Liver (tissue), 10 donors: ENCODE measurements at places on chromosomes 12 and 14.
A peak's percentile ranks its signal among the peaks of the same experiment; 100 is the strongest.

- H3K4me3 ChIP-seq: no peak overlapping the region
- H3K36me3 ChIP-seq: no peaks in the 10 kb centered on the region
- no peak for DNase-seq
- H3K4me1 ChIP-seq: no peaks in the 10 kb centered on the region
- no peaks in the 10 kb centered on the region for H3K27me3 ChIP-seq
- no peak overlapping the region for H3K27ac ChIP-seq
Measured at GRCh38 chr12:103529306-103529705, 33.5 kb upstream of the C12orf42 start.

- no peak for DNase-seq
- H3K36me3 ChIP-seq: no peaks in the 10 kb centered on the region
- H3K27me3 ChIP-seq: no peaks in the 10 kb centered on the region
- H3K27ac ChIP-seq: no peak overlapping the region
- H3K4me3 ChIP-seq: no peak overlapping the region
Measured at GRCh38 chr14:76396714-76397187, 20.8 kb downstream of the ESRRB start.

DNA sequence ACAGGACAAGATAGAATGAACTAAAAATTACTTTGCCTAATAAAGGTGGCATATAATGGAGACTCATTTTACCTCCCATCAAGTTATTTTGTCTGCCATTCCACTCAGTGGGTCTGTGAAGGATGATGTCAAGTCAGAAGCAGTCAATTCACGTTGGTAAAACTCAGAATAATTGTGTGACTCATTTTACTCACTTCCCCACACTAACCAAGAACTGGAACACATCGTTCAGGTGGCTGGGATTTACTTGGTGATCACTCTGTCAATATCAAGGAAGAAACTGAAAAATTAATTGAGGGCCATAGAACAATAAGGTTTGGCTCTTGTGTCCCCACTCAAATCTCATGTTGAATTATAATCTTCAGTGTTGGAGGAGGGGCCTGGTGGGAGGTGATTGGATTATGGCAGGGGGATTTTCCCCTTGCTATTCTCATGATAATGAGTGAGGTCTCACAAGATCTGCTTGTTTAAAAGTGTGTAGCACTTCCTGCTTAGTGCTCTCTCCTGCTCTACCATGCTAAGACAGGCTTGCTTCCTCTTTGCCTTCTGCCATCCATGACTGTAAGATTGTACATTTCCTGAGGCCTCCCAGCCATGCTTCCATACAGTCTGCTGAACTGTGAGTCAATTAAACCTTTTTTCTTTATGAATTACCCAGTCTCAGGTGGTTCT, 35.7 kb upstream of the GTF2A1 start:
- no peak overlapping the region for H3K4me3 ChIP-seq
- no peaks in the 10 kb centered on the region for H3K27me3 ChIP-seq
- H3K27ac ChIP-seq: no peak overlapping the region
- no peaks in the 10 kb centered on the region for H3K36me3 ChIP-seq
- no peaks in the 10 kb centered on the region for H3K4me1 ChIP-seq

- no peaks in the 10 kb centered on the region for H3K4me1 ChIP-seq
- no peak overlapping the region for H3K27ac ChIP-seq
- no peak for DNase-seq
- no peaks in the 10 kb centered on the region for H3K36me3 ChIP-seq
Measured at GRCh38 chr14:90424075-90424474, 27.2 kb downstream of the CALM1 start.

- no peak overlapping the region for H3K27ac ChIP-seq
- H3K27me3 ChIP-seq: no peaks in the 10 kb centered on the region
- no peaks in the 10 kb centered on the region for H3K4me1 ChIP-seq
- no peak overlapping the region for H3K4me3 ChIP-seq
Measured at GRCh38 chr14:93347850-93348249, 868 bp downstream of the COX8C start.

DNA sequence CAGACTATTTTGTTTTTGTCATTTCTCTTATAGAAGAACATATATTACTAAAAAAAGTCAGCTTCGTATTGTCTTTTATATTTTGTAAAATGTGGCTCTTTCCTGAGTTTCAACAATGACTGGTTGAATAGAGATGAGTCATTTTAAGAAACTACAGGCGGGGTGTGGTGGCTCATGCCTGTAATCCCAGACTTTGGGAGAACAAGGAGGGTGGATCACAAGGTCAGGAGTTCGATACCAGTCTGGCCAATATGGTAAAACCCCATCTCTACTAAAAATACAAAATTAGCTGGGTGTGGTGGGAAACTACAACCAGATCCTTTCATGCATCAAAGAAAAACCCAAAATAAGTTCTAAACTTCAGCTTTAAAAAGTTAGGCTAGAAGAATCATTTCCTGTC, 28.8 kb downstream of the HECTD4 start:
- H3K4me1 ChIP-seq: no peaks in the 10 kb centered on the region
- no peak overlapping the region for H3K4me3 ChIP-seq
- no peak overlapping the region for H3K27ac ChIP-seq
- H3K36me3 ChIP-seq: no peaks in the 10 kb centered on the region
- no peak for DNase-seq
- no peaks in the 10 kb centered on the region for H3K27me3 ChIP-seq

DNA sequence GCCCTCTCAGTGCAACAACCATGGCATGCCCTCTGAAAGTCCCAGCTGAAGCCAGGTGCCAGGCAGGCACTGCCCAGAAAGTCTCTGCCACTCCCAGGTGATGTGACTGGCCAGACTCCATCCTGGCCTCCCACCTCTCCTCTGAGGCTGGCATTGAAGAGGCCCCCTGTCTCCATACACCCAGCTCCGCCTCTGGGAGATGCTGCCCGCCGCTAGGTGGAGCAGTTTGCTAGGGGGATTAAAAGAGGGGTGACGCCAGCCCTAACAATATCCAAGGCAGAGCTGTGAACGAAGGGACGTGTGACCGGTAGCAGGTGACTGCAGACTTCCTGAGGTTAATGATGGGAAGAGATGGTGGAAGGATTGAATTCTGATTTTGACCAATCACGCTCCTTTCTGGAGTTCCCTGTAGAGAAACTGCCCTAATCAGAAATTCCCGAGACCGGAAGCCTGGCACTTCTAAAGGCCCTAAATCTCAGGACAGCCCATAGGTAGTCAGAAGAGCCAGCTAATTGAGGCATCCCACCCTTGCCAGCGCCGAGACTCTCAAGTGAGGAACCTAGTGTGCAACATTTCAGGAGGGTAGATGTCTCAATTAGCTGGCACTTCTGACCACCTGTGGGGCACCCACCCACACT, 8.3 kb upstream of the PLEK2 start:
- H3K27me3 ChIP-seq: no peaks in the 10 kb centered on the region
- no peak overlapping the region for H3K4me3 ChIP-seq
- H3K36me3 ChIP-seq: no peaks in the 10 kb centered on the region
- H3K27ac ChIP-seq: no peak overlapping the region

GRCh38 chr14:70909733-70910614, 2.7 kb downstream of the PCNX1 start:
- no peaks in the 10 kb centered on the region for H3K27me3 ChIP-seq
- H3K27ac ChIP-seq: peak overlapping the region; percentile 37
- no peaks in the 10 kb centered on the region for H3K36me3 ChIP-seq
- no peak overlapping the region for H3K4me3 ChIP-seq
- H3K4me1 ChIP-seq: peaks cover 30% of the 10 kb centered on the region

- H3K27ac ChIP-seq: no peak overlapping the region
- H3K4me1 ChIP-seq: no peaks in the 10 kb centered on the region
- no peaks in the 10 kb centered on the region for H3K36me3 ChIP-seq
- DNase-seq: no peak
Measured at GRCh38 chr12:11513288-11513687, 117.9 kb upstream of the PRB2 start.

- DNase-seq: no peak
- H3K4me1 ChIP-seq: peaks cover 3% of the 10 kb centered on the region
- no peaks in the 10 kb centered on the region for H3K36me3 ChIP-seq
- H3K27me3 ChIP-seq: no peaks in the 10 kb centered on the region
Measured at GRCh38 chr12:93974252-93974651, 174.1 kb upstream of the PLXNC1 start.

GRCh38 chr12:104985206-104985605, 910 bp upstream of the NOPCHAP1 start:
- H3K36me3 ChIP-seq: peaks cover 2% of the 10 kb centered on the region
- peaks cover 22% of the 10 kb centered on the region for H3K4me1 ChIP-seq
- DNase-seq: no peak
- no peaks in the 10 kb centered on the region for H3K27me3 ChIP-seq
- no peak overlapping the region for H3K4me3 ChIP-seq

- H3K27me3 ChIP-seq: no peaks in the 10 kb centered on the region
- H3K36me3 ChIP-seq: no peaks in the 10 kb centered on the region
- peaks cover 15% of the 10 kb centered on the region for H3K4me1 ChIP-seq
- H3K4me3 ChIP-seq: peak overlapping the region; percentile 45
- no peak for DNase-seq
Measured at GRCh38 chr14:22822016-22822570, 6.9 kb upstream of the SLC7A7 start.

- no peaks in the 10 kb centered on the region for H3K27me3 ChIP-seq
- no peak overlapping the region for H3K4me3 ChIP-seq
- H3K4me1 ChIP-seq: no peaks in the 10 kb centered on the region
- no peak overlapping the region for H3K27ac ChIP-seq
- H3K36me3 ChIP-seq: no peaks in the 10 kb centered on the region
Measured at GRCh38 chr12:112555621-112556233, 137.0 kb downstream of the PTPN11 start.

- no peaks in the 10 kb centered on the region for H3K27me3 ChIP-seq
- H3K4me3 ChIP-seq: no peak overlapping the region
- no peaks in the 10 kb centered on the region for H3K36me3 ChIP-seq
- no peak overlapping the region for H3K27ac ChIP-seq
- no peak for DNase-seq
Measured at GRCh38 chr12:5582541-5582940, 150.6 kb downstream of the NTF3 start.

DNA sequence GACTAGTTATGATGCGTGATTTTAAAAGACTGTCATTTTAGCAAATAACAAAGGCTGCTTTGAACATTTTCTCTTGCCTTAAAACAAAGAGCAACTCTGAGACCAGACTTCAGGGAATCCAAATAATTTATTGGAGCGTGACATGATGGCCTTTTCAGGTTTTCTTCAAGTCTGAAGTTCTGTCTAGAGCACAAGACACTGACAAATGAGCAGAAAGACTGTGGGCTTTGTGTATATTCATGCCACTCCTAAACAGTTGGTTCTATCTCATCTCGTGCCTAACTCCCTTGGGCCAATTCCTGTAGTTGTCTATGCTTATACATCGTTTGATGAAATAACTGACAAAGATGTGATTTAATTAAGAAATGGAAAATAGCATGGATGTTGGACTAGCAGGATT, 47.5 kb downstream of the IFT81 start:
- H3K27ac ChIP-seq: no peak overlapping the region
- no peaks in the 10 kb centered on the region for H3K36me3 ChIP-seq
- no peaks in the 10 kb centered on the region for H3K27me3 ChIP-seq

GRCh38 chr14:100893228-100893601, 10.3 kb downstream of the RTL1 start:
- no peak for DNase-seq
- H3K4me1 ChIP-seq: no peaks in the 10 kb centered on the region
- no peaks in the 10 kb centered on the region for H3K36me3 ChIP-seq
- no peak overlapping the region for H3K4me3 ChIP-seq

GRCh38 chr12:94566345-94566744, 84.0 kb downstream of the TMCC3 start:
- no peak for DNase-seq
- peaks cover 10% of the 10 kb centered on the region for H3K4me1 ChIP-seq
- H3K27me3 ChIP-seq: no peaks in the 10 kb centered on the region
- no peak overlapping the region for H3K27ac ChIP-seq
- no peaks in the 10 kb centered on the region for H3K36me3 ChIP-seq
- no peak overlapping the region for H3K4me3 ChIP-seq

- peak overlapping the region; percentile 74 for H3K27ac ChIP-seq
- no peaks in the 10 kb centered on the region for H3K36me3 ChIP-seq
- H3K27me3 ChIP-seq: no peaks in the 10 kb centered on the region
- H3K4me3 ChIP-seq: no peak overlapping the region
- no peaks in the 10 kb centered on the region for H3K4me1 ChIP-seq
- DNase-seq: no peak
Measured at GRCh38 chr14:50039120-50039517, 77.3 kb downstream of the VCPKMT start.

- DNase-seq: no peak
- no peaks in the 10 kb centered on the region for H3K27me3 ChIP-seq
- H3K36me3 ChIP-seq: no peaks in the 10 kb centered on the region
- no peak overlapping the region for H3K4me3 ChIP-seq
- no peaks in the 10 kb centered on the region for H3K4me1 ChIP-seq
- H3K27ac ChIP-seq: no peak overlapping the region
Measured at GRCh38 chr14:87041290-87042020, 951.5 kb downstream of the GALC start.

DNA sequence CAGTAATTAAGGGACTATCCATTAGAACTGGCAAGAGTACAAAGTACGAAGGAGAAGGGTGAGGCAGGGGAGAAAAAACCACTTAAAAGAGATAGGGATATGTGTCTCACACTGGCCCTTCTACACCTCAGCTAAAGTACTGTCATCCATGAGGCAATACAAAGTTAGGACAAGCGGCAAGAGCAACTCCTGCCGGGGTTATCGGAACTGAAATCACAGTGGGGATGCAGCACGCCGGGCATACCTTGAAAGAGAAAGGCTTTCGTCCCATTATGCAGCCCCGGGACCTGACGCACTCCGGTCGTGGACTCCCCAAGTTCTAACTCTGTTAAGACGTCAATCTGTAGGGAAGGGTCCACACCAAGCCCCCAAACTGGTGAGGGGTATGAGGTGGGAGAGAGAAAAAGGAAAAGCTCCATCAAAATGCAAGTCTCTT, 1.1 kb downstream of the NELL2 start:
- DNase-seq: no peak
- H3K4me1 ChIP-seq: peaks cover 11% of the 10 kb centered on the region
- H3K27ac ChIP-seq: no peak overlapping the region
- H3K4me3 ChIP-seq: peak overlapping the region; percentile 68
- no peaks in the 10 kb centered on the region for H3K36me3 ChIP-seq

DNA sequence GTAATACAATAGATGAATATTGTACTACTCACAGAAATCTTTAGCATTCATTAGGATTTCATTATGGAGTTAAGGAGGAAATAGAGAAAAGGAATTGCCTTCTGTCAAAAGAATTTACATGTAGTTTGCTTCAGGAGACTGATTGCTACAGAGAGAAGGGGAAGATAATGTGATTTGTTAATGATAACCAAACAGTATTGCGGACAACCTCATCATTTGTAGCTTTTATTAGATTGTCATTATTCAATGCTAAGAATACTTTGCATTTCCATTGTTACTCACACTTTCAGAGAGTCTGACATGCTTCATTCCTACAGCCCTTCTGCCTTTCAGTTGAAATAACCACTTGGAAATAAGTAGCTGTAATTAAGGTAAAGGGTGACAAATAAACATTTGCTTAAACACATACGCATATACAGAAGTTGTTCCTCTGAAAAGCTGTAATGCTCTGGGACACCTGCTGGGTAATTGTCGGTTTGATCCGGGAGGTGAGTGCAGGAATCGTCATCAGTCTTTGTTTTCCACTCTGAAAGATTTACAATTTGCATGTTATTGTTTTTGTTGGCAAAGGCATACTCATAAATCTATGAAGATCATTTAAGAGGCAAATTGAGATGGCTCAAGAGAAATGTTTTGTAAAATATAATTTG, 600.2 kb downstream of the TRHDE start:
- H3K27me3 ChIP-seq: no peaks in the 10 kb centered on the region
- H3K27ac ChIP-seq: no peak overlapping the region
- H3K36me3 ChIP-seq: no peaks in the 10 kb centered on the region
- DNase-seq: no peak

- no peaks in the 10 kb centered on the region for H3K27me3 ChIP-seq
- no peaks in the 10 kb centered on the region for H3K36me3 ChIP-seq
- DNase-seq: no peak
Measured at GRCh38 chr12:68469113-68469512, 137.0 kb upstream of the MDM1 start.
